Fibroblast of lung (primary cell): ENCODE measurements at places on chromosomes 7 and 10.
A peak's percentile ranks its signal among the peaks of the same experiment; 100 is the strongest.

DNA sequence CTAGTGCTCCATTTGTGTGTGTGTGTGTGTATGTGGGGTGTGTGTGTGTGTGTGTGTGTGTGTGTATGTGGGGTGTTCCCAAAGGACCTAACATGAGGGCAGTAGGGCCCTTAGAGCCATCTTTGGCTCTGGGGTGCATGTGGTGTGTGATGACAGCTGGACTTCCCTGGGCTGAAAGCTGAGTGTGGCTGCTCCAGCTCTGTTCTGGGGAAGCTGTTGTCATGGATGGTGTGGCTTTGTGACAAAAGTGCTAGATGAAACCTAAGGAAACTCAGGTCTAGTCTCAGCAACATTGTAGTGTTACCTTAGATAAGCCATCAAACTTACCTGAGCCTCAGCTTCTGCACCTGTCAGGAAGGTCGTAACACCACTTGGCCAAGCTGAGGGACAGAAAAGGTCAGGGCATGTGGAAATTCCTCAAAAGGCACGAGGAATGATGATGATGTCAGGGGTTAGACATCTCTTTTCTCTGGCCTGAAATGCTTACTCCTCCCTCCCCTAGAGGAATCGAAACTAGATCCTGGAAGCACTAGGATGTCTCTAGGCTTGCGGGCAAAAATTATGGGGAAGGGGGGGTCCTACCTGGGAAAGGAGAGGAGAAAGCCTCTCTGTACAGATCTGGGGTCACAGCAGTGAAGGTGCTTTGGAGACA, 115.4 kb downstream of the RPS24 start:
- peak; percentile 12 for DNase-seq
- H3K27ac ChIP-seq, result no peak overlapping the region
- no peaks in the 10 kb centered on the region for H3K36me3 ChIP-seq
- no peaks in the 10 kb centered on the region for H3K4me1 ChIP-seq

DNA sequence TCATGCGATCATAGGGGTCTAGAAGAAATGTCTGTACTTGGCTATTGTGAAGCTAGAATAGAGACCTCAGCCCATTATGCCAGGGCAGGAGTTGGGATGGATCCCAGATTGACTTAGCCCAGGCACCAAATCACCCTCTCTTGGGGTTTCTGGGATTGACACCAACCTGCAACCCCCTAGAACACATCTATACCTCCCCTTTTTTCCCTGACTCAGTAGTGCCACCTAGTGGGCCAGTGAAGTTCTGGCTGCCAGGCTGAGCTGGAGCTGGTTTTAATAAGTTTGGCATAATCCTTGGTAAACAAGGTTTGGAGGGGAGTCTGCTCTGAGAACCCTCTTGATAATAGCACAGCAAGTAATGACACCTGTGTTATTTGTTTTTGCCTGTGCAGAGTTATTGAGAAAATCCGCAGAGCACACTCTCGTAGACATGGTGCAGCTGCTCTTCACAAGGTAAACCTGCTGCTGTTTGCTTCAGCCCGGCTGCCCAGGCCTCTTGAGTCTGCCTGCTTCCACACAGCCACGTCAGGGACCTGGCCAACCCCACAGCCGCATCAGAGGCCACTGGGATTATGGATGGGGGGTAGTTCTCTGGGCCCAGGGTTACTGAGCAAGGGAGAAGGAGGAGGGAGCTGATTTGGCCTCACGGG, 43.3 kb upstream of the NFKB2 start:
- peaks cover 6% of the 10 kb centered on the region for H3K36me3 ChIP-seq
- DNase-seq, result peak; percentile 67
- no peaks in the 10 kb centered on the region for H3K4me1 ChIP-seq
- no peak overlapping the region for H3K27ac ChIP-seq
- H3K4me3 ChIP-seq, result no peak overlapping the region

- H3K4me3 ChIP-seq, result no peak overlapping the region
- H3K27ac ChIP-seq, result no peak overlapping the region
- no peaks in the 10 kb centered on the region for H3K4me1 ChIP-seq
- peak; percentile 79 for DNase-seq
- no peaks in the 10 kb centered on the region for H3K27me3 ChIP-seq
- no peaks in the 10 kb centered on the region for H3K36me3 ChIP-seq
These were observed 119.0 kb upstream of the KCNMA1 start for GRCh38 chr10:77756319-77757232.

DNA sequence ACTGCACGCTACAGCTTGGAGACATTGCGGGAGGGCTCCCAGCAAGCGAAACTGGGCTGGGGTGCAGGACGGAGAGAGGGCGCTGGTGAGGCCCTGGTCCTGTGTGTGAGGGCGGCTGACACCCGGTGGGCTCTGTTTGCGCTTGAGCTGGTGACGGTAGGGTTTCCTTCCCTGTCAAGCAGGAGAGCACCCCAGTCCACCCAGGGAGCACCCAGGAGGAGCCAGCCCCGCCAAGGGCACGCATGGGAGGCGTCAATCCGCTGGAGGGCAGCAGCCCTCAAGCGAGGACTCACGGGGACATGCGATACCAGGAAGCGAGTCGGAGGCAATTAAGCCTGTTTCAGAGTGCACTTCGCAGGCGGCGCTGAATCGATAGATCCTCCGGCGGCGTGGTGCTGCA, 109.4 kb downstream of the MAD1L1 start:
- no peak overlapping the region for H3K27ac ChIP-seq
- no peaks in the 10 kb centered on the region for H3K4me1 ChIP-seq
- no peak for DNase-seq
- H3K27me3 ChIP-seq, result no peaks in the 10 kb centered on the region
- no peak overlapping the region for H3K4me3 ChIP-seq
- H3K36me3 ChIP-seq, result peaks cover 3% of the 10 kb centered on the region

DNA sequence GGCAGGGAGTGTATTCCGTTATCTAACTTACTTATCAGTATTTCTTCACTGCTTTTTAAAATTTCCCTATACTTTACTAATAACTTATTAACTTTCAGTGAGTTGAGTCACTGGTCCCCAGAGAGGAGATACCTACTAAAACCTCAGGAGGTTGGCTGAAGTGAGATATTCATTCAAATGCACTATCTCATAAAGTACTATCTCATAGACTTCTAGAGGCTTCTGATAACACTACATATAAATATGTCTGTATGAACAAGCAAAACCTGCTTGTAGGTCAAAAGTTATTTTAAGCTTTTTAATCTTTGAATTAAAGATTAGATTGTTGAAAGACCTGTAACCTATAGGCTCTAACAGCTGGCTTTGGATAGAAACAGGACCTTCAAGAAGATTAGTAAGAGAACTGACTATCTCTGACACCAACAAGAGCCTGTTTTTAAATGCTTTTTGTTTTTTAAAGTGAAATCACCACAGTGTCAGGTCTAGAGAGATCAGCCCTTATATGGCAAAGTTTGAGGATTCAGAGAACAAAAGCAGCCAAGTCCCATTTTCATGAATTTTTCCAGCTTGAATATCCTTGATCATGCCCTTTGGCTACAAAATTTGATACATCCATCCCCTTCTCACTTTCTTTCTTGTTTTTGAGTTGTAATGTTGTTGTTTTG, 242.2 kb downstream of the ARL4A start:
- H3K4me3 ChIP-seq, result no peak overlapping the region
- DNase-seq, result no peak
- no peaks in the 10 kb centered on the region for H3K36me3 ChIP-seq
- no peak overlapping the region for H3K27ac ChIP-seq
- H3K27me3 ChIP-seq, result no peaks in the 10 kb centered on the region

DNA sequence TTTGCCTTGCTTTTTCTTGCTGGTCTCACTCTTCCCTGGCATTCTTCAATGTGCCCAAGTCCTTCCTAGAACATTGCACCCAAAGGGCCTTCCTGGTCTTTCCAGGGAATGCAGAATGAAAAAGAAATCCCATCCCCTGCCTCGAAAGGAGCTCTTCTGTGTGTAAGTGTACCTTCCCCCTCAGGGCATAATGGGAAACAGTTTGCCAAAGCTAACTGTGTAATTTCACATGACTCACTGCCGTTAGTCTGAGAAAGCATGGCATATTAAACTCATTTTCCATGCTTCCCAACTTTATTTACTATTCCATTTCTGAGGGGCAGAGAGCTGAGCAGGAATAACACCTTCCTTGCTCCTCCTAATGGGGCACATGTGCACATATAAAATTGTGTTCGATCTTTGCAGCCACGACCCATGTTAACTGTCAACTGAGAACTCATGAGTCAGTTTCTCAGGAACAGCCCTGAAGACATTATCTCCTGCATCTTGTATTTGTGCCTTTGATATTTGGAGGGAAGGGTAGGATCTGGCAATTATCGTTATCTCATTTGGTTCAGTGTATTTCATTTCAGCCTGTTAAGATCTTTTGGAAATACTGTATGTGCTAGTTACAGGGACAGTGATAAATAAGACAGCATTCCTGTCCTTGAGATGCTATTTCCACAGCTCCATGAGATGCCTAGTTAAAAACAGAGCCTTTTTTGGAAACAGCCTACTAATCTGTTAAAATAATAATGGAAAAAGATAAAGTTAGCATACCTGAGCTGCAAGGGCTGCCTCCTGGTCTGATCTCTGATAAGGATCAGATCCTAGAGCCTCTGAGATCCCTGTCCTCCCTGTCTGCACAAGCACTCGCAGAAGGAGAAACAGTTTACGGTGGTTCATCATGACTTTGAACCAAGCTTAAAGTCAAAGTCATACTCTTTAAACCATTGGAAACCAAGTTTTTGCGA, 42.3 kb downstream of the IKZF1 start:
- no peaks in the 10 kb centered on the region for H3K27me3 ChIP-seq
- no peak overlapping the region for H3K4me3 ChIP-seq
- H3K27ac ChIP-seq, result no peak overlapping the region
- H3K36me3 ChIP-seq, result no peaks in the 10 kb centered on the region
